ENCODE measurements at places on chromosomes 7 and 10.

GRCh38 chr7:101017064-101017777, 2.7 kb upstream of the MUC17 start:
- H3K4me1 ChIP-seq, result peaks cover 7% of the 10 kb centered on the region
- peak; percentile 48 for DNase-seq
- no peaks in the 10 kb centered on the region for H3K36me3 ChIP-seq
- peak overlapping the region; percentile 70 for H3K4me3 ChIP-seq
- peak overlapping the region; percentile 68 for H3K27ac ChIP-seq

DNA sequence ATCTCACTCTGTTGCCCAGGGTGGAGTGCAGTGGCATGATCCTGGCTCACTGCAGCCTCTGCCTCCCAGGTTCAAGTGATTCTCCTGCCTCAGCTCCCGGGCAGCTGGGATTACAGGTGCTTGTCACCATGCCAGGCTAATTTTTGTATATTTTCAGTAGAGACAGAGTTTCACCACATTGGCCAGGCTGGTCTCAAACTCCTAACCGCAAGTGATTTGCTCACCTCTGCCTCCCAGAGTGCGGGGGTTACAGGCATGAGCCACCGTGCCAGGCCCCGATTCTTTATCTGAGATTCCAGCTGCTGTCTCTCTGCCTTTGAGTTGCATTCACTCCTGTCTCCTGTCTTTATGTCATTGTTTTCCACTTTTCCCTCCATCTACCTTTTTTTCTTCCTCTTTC, 168.7 kb downstream of the TMEM178B start:
- H3K4me1 ChIP-seq, result no peaks in the 10 kb centered on the region
- H3K36me3 ChIP-seq, result no peaks in the 10 kb centered on the region
- no peak for DNase-seq
- no peak overlapping the region for H3K4me3 ChIP-seq

GRCh38 chr7:51222916-51223315, 93.7 kb downstream of the COBL start:
- no peaks in the 10 kb centered on the region for H3K27me3 ChIP-seq
- H3K4me1 ChIP-seq, result no peaks in the 10 kb centered on the region

- no peak overlapping the region for H3K27ac ChIP-seq
- H3K4me3 ChIP-seq, result no peak overlapping the region
- H3K27me3 ChIP-seq, result no peaks in the 10 kb centered on the region
- H3K4me1 ChIP-seq, result no peaks in the 10 kb centered on the region
- no peaks in the 10 kb centered on the region for H3K36me3 ChIP-seq
- DNase-seq, result no peak
These were observed 1319.1 kb downstream of the REEP3 start for GRCh38 chr10:64840341-64840740.

- no peak overlapping the region for H3K27ac ChIP-seq
- no peaks in the 10 kb centered on the region for H3K4me1 ChIP-seq
- H3K27me3 ChIP-seq, result no peaks in the 10 kb centered on the region
- no peak for DNase-seq
- H3K36me3 ChIP-seq, result no peaks in the 10 kb centered on the region
These were observed 81.9 kb upstream of the PDCD4 start for GRCh38 chr10:110789604-110790433.

- DNase-seq, result peak; percentile 1
- H3K27ac ChIP-seq, result no peak within 1 kb of the TSS
- peaks cover 4% of the 10 kb centered on the region for H3K4me1 ChIP-seq
- H3K4me3 ChIP-seq, result peak within 1 kb of the TSS; percentile 40
- no peaks in the 10 kb centered on the region for H3K36me3 ChIP-seq
These were observed at the start of gene SCIN for GRCh38 chr7:12570534-12571461. Gene SCIN, plus strand, starts transcription at chr7:12570720. Its CDS starts 67 bp downstream, at chr7:12570787.
